Panc1 (cell line): ENCODE measurements at places on chromosomes 12 and 14. TPM values are rescaled to one million over a fixed set of nuclear protein-coding genes. Genes with fewer than 3 reads are reported as not detected.

The FOXG1 gene
- total RNA-seq = not detected

The TBC1D30 gene
- 8.9 TPM for total RNA-seq

The BDKRB2 gene
- total RNA-seq = 0.05 TPM

The VPS37B gene
- total RNA-seq = 76.7 TPM

The PROX2 gene
- total RNA-seq = not detected

GRCh38 chr14:28482251-28483040, 284.1 kb upstream of the FOXG1 start:
- no peak for DNase-seq

- no peak for DNase-seq
Observed at GRCh38 chr14:90731487-90731886, 84.7 kb downstream of the TTC7B start.

- DNase-seq = no peak
Observed at GRCh38 chr12:92539110-92539749, 163.6 kb upstream of the PLEKHG7 start.

- no peak for DNase-seq
Observed at GRCh38 chr12:76037130-76038103, 5.8 kb upstream of the PHLDA1 start.

DNA sequence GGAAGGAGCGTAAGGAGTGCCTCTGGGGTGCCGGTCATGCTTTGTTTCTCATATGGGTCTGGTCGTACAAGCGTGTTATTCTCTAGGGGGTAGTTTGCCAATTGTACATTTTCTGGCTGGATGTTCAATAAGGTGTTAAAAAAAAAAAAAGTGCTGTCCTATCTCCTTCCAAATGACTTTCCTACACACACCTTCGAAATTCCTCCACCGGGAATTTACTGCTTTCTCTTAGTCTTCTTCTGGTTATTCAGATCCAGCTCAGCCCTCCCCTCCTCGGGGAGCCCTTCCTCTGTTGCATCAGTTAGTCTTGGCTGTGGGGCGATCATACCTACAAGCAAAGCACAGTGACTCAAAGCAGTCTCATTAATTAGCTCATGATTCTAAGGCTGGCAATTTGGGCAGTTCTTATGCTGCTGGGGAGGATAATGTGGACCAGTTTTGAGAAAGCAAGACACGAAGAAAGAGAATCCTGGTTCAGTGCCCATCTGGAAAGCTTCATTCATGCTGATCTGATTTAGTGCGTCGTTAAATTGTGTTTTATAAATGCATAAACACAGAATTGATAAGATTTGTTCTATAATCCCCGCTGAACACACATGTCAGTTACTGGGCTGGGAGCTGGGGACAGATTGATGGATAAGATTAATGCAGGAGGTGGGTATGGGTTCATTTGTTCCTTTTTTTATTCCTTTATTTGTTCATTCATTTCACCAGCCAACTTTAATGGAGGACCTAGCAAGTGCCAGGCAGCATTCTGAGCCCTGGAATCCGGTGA, 9.2 kb upstream of the CLMN start:
- DNase-seq = no peak

- no peak for DNase-seq
Observed at GRCh38 chr12:106138633-106139421, at the start of gene NUAK1. Gene NUAK1, minus strand, starts transcription at chr12:106138954. Its CDS starts 301 bp downstream, at chr12:106138653.

GRCh38 chr14:52399104-52399503, 85.0 kb downstream of the PTGER2 start:
- no peak for DNase-seq
